ENCODE measurements at places on chromosomes 5 and 9.

DNA sequence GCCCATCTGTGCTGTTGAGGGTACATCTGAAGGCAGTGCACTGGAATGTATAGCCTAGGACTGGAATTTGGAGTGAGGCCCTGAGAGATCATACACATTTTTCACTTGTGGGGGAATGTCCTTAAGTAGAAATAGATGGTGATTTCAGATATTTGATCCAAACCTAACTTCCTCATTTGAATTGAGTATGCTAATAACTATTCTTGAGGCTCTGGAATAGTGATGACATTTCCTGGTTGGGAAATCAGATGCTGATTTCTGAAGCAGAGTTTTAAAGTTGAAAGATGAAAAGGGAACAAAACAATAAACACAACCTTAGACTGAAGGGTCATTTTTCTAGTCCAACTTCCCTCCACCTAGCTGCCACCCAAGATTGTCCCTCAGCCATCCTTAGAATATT lies 163.0 kb upstream of the CCDC152 start:
- DNase-seq, result no peak

- DNase-seq, result no peak
These were observed 283.7 kb downstream of the CSNK1G3 start for GRCh38 chr5:123795688-123796087.

- DNase-seq, result no peak
These were observed 25.2 kb upstream of the TNFAIP8 start for GRCh38 chr5:119330367-119331183.

DNA sequence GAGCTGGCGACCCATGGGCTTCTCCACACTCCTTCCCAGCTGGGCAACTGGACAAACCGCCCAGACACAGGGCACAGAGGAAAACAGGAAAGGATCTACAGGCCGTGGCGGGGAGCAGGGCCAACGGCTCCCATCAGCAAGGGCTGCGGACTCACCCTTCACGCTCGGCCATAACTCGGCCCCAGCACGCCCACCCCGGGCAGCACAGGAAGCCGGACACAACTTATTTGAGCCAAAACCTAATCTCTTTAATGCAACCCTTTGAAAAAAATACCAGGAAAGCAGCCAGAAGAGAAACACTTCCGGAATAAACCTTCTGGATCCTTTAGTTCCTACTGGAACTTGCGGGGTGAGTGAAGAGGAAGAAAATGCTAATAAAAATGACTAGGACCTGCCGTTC lies 59.9 kb downstream of the VAV2 start:
- DNase-seq, result no peak

DNA sequence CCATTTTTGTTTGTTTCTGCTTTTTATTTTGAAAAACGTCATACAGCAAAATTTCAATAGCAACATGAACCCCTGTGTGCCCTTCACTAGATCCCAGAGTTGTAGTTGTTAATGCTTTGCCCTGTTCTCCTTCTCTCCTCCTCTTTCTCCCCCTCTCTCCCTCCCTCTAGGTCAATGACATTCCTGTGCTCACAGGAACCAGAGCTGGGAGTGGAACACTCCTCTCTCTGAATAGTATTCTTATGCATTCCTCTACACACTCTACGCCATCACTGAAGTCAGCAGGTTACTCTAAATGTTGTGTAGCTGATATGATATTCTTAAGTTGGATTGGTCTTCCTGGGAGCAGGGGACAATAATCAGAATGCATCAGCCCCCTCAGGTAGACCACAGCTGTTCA lies 243.4 kb downstream of the SYK start:
- no peak for DNase-seq

DNA sequence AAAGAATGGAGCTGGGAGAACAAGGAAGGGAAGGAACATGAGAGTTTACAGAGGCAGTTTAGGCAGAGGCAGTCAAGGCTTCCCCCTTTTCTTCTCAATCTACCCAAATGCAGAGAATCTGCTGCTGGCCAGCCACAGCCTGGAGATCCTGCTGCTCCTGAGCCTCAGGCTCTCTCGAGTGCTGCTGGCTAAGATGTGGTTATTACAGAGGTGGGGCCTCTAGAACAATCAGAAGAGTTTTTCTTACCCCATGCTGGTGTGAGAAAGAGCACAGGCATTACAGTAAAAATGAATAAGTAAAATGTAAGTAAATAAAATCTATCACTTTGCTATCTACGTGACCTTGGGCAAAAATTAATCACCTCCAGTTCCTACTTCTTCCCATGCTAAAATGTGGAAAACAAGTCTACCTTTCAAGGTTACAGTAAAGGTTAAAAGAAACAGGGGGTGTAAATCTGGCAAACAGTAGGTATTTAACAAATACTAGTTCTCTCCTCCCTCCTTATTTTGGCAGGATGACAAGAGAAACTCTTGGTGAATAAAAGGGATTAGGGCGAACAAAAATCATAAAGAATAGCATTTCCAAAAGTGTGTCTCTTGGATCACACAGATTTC lies 31.1 kb downstream of the FBXW11 start:
- DNase-seq, result no peak

GRCh38 chr5:148828511-148829247 lies 2.3 kb downstream of the ADRB2 start:
- no peak for DNase-seq

- DNase-seq, result peak; percentile 70
These were observed 273.5 kb downstream of the TMEM38B start for GRCh38 chr9:105967797-105968196.

DNA sequence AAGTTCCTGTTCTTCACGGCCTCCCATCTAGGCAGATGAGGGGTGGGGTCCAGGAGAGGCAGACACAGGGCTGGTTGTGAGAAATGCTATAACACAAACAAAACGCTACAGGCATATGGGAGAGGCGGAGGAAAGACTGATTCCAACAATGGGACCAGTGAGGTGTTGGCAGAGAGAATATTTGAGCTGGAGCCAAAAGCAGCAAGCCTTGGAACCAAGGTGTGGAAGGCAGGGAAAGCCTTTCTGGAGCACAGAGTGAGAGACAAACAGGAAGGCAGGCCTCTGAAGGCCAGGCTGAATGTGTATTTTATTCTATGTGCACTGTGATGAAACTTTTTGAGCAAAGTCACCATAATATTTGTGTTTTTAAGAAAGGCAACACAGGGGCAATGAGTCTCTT lies 2.9 kb downstream of the ATPSCKMT start:
- no peak for DNase-seq

- DNase-seq, result no peak
These were observed 21.1 kb upstream of the FER start for GRCh38 chr5:108726446-108727235.

GRCh38 chr9:115057559-115057958 lies 60.4 kb downstream of the TNC start:
- DNase-seq, result no peak

DNA sequence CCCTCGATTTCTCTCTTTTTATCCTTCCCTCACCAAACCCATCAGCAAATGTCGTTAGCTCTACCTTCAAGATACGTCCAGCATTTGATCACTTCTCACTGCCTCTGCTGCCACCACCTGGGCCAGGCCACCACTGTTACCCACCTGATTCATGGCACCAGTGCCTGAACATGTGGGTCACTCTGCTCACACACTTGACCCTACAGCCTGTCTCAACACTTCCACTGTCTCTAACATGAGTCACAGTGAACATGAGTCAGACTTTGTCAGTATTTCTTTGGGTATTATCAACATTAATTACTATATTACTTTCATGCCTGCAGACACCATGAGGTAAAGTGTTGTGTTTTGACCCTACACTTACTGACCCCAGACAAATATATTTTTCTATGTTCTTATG lies 19.6 kb downstream of the SLC24A2 start:
- DNase-seq, result no peak

DNA sequence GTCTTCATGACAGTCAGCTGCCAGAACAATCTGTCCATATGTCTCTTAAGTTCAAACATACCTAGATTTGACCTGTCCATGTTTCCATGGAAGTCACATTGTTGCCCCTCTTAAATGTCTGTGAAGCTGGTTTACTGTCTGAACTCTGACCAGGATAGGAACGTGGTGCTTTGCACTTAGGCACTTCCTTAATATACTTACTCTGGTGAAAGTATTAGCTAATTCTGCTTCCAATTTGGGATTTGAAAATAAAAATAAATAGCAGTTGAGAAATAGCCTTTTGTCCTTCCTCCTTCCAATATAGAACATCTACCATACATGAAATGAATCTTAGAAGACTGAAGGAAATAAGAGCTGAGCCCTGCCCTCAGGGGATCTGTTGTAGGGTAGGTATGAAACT lies 524.5 kb upstream of the CLINT1 start:
- DNase-seq, result no peak

DNA sequence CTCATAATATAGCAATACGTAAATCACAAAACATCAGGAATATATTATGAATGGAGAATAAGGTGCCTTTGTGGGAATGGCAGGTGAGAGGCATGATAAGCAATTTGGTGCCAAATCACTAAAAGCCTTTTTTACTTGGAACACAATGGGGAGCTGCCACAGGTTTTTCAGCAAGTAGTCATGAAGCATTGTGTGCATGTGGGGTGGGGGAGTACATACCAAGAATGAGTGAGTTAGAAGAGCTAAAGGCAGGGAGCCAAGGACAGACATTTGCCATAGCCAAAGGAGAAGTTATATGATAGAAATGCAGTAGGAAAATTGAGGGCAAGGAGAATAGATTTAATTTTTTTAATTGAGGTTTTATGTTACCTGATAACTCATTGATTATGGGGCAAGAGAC lies 445.0 kb upstream of the SMC2 start:
- no peak for DNase-seq

DNA sequence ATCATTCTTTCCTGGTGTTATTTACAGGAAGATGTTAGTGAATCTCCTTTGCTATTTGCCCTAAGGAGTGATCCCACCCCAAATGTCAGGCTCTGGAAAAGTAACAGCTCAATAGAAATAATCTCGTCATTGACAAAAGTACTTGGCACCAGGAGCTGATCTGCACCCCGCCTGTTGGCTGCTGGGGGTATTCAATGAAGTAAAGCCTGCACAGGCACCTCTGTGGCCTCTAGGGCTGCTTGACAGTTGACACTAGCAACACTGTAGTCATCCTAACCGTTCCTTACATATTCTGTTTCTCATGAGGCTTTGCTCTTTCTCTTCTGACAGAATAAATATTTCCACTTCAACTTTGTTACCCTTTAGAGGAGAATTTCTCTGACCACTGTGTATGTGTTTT lies 103.4 kb downstream of the DOCK2 start:
- DNase-seq, result no peak

DNA sequence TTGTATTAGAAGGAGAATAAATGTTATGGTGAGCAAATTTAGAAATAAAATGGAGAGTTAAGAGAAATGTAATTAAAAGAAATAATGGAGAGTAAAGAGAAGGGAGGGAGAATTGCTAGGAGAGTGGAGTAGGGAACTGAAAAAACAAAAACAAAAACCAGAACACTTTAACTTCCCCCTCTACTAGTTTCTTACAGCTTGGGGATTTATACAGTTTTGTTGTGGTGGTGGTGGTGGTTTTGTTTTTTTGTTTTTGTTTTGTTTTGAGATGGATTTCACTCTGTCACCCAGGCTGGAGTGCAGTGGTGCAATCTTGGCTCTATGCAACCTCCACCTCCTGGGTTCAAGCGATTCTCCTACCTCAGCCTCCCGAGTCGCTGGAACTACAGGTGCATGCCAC lies 322.4 kb downstream of the TMEM167A start:
- DNase-seq, result no peak

- DNase-seq, result no peak
These were observed 66.0 kb upstream of the GNA14 start for GRCh38 chr9:77714077-77714549.

- peak; percentile 78 for DNase-seq
These were observed 35.6 kb downstream of the NIM1K start for GRCh38 chr5:43227655-43228054.

- DNase-seq, result no peak
These were observed 404.2 kb downstream of the DNAH5 start for GRCh38 chr5:13540168-13540750.

DNA sequence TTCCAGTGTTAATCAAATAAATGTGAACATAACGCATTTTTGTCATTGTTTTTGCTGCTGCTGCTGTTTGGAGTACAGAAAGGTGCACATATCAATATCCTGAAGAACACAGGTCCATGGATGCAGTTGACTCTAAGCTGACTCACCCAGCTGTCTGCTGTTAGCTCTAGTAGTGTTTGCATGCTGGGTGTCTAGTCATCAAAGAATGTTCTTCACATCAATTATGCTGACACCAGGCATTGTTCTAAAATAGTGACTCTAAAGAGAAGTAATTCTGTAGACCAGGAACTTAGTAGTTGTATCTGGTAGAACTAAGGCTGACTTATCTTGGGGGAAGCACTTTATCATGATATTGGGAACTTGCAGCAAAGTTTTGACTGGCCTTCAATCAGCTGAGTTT lies 55.7 kb upstream of the DPYSL3 start:
- DNase-seq, result no peak

DNA sequence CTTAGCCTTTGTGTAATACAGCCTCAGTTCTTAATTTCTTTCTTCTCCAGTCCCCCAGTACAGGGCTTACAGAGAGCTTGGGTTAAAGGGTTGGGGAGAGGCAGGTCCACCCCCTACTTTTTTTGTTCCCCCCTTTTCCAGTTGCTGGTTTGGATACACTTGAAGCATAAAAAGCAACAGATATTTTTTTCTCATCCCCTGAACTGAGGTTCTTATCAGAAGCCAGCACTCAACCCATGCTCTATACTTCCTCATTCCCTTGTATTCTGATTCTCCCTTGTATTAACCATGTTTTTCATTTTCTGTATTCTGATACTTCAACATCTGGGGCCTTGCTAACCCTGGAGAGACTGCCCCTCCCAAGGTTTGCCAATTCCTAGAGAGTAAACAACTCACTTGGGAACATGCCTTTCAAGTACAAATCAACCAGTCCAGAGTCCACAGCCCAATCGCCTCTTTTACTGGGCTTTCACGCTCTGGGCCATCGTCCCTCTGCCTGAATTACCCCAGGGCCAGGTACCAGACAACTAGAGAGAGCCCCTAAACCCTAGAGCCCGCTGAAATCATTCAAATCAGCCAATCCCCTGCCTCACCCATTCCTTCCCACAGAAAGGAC lies 333.4 kb upstream of the PUM3 start:
- DNase-seq, result no peak

DNA sequence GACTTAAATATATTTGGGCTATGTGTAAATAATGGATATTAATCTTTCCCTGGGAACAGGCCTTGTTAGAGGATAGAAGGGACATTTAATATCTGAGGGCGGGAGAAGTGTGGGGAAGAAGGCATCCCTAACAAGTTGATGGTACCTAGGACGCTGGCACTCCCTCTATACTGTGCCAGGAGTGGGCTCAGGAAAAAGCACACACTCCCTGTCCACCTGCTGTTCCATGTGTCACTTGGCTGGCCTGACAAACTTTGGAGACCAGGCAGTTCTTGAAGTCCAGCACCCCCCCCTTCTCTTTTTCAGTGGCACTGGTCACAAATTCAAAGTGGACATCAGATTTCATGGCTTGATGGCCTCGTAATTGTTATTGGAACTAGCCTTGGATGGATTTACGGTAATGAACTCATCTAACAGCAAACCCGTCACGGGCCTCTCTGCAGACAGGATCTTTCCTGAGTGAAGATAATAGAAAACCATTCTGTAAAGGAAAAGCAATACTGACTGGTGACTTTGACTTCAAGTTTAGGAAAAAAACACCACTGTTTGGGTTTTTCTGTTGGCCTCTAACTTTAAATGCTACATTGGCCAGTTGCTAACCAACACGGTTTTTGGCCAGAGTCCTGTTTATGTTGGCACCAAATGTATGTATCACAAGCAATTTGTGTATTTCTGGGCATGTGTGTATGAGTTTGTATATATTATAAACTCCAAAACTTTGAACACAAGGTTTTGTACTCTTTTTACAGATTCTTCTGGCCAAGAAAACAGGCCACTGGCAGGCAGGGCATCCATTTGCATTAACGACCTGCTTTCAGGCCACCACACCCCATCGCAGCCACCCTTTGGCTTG lies 552.6 kb downstream of the CCDC171 start:
- no peak for DNase-seq
